ENCODE measurements at places on chromosomes 4 and X. TPM values are rescaled to one million over a fixed set of nuclear protein-coding genes. Genes with fewer than 3 reads are reported as not detected.
A peak's percentile ranks its signal among the peaks of the same experiment; 100 is the strongest.

Gene EDNRA
- not detected for total RNA-seq

Gene FAM53A
- 1.9 TPM for total RNA-seq

Gene NMU
- not detected for total RNA-seq

Gene S100G
- total RNA-seq = not detected

Gene CLCN3
- 24.5 TPM for total RNA-seq

Gene PDGFRA
- total RNA-seq = not detected

Gene CTAG1A
- total RNA-seq = not detected

Gene SPIN4
- total RNA-seq = 6.6 TPM

DNA sequence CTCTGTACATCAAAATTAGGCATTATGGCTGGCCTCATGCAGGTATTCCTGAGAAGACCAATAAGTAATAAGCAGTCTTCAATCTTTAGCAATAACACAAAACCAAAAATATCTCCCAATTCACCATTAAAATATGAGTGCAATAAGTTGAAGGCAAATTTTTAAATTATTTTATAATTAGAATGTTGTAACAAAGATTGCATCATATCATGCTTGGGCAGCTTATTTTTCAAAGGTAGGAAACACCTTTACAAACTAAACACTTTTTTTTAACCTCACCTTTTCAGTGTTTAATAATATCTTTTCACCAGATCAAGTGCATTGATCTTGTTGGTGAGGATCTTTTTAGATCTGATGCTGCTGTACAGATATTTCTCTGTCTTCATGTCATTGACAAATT lies 592.9 kb upstream of the PITX2 start:
- DNase-seq = no peak
- H3K36me3 ChIP-seq = no peaks in the 10 kb centered on the region
- no peak overlapping the region for H3K27ac ChIP-seq
- no peaks in the 10 kb centered on the region for H3K4me1 ChIP-seq
- H3K27me3 ChIP-seq = no peaks in the 10 kb centered on the region

- no peaks in the 10 kb centered on the region for H3K27me3 ChIP-seq
- no peaks in the 10 kb centered on the region for H3K4me1 ChIP-seq
- no peaks in the 10 kb centered on the region for H3K36me3 ChIP-seq
- DNase-seq = no peak
- H3K4me3 ChIP-seq = no peak overlapping the region
- H3K27ac ChIP-seq = no peak overlapping the region
Measured at GRCh38 chr4:21271439-21272052, 571.3 kb downstream of the PACRGL start.

- H3K4me3 ChIP-seq = no peak overlapping the region
- no peak for DNase-seq
- no peaks in the 10 kb centered on the region for H3K36me3 ChIP-seq
- no peak overlapping the region for H3K27ac ChIP-seq
- H3K27me3 ChIP-seq = no peaks in the 10 kb centered on the region
Measured at GRCh38 chr4:169109035-169109675, 99.1 kb upstream of the CBR4 start.

GRCh38 chr4:174318829-174319764 lies 35.4 kb downstream of the CEP44 start:
- DNase-seq = peak; percentile 11
- H3K27me3 ChIP-seq = no peaks in the 10 kb centered on the region
- H3K4me1 ChIP-seq = no peaks in the 10 kb centered on the region
